ENCODE measurements at places on chromosomes 12 and 14.

DNA sequence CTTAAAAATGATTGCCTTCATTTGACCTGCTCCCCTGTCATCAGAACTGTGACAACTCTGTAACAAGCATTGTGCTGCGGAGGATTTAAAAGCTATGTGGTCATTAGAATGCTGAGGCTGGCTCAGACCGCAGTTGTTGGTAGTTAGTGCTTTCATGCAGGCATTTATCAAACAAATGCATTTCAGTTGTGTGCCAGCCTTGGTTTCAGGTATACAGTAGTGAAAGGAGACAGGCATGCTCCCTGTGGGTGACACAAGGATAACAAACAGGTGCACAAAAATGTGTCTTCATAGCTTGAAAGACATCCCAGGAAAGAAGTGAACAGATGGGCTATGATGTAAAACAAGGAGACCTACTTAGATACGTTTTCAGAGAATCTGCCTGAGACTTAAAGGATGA is 60.6 kb downstream of the MARK3 start:
- DNase-seq, result no peak

DNA sequence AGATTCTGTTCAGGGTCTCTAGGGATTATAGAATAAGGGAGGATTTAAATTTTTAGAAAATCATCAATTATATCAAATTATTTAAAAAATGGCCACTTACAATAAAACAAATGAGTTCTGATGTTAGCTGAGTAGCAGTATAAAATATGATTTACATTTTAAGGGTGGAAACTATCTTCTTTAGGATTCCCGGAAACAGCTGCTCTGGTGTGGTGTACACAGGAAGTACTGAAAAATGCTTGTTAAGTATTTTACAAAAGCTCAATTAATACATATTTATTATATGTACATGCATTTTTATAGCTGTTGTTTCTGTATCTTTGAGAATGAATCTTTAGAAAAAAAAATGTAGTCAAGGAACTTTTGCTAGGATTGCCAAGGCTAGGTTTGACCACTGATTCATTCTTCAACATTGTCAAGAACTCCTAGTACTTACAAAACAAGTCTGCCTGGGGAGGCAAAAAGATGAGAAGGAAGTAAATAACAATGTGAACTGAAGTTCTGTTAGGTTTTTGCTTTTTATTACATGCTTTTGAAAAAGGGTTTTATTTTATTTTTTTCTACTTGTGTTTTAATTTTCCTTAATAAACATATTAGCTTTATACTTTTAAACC is 48.0 kb downstream of the ARF6 start:
- DNase-seq, result no peak

DNA sequence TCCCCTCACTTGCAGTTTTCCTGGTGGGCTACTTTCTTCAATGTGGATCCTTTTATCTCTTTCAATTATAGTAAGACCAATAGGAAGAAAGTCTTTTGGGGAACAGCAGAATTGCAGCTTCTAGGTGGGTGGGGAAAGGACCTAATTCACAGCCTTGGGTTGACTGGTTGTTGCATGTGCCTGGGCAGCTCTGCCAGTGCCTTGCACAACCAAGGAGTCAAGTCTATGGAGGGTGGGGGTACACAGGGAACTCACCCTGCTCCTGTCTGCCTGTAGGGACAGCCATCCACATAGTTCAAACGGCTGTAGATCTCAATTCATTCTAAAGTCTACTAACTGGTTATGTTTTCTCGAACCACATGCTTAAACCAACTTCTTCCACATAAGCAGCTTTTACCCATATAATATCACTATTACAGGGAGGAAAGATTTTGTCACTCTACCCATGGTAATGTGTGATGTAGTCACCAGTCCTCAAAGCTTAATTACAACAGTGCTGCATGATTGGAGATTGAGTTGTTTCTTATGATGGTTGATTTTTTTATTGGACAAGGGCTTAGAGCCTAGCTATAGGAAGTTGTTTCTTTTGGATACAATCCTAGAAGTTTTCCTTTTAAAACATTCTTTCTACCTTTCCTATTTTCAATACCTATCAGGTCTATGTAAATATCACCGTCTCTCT is 117.7 kb upstream of the FRMD6 start:
- no peak for DNase-seq

DNA sequence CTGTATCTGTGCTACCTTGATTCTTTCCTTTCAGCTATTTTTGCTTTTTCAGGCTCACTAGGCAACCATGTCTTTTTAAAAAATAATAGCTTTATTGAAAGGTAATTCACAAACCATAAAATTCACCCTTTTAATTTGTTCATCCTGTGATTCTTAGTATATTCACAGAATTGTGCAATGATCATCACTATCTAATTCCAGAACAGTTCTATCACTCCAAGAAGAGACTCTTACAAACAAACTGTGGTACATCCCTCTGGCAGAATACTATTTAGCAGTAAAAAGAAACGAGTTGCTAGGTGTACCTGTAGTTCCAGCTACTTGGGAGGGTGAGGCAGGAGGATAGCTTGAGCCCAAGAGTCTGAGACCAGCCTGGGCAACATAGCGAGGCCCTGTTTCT is 14.8 kb downstream of the CREBL2 start:
- no peak for DNase-seq

- no peak for DNase-seq
These were observed 343.6 kb downstream of the GLT1D1 start for GRCh38 chr12:129196927-129197326.
